Neural progenitor cell (in vitro differentiated cells): ENCODE measurements at places on chromosomes 3 and 15. TPM values are rescaled to one million over a fixed set of nuclear protein-coding genes. Genes with fewer than 3 reads are reported as not detected.

DNA sequence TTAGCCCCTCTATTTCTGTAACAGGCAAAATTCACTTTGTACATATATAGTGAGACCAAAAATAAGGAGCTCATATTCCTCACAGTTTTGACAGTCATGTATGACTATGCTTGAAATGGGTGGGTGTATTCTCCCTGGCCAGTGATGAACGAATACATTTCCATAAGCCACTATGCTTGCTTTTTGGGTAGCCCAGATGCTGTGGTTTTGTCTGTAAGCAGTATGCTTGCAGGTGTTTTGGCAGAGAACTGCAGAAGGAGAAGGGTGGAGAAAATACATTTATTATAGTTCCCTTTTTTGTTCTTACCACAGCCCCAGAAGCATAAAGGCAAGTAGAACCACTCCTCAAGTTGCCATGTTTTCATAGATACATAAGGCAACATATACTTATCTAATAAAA is 131.2 kb downstream of the RBMS3 start:
- no peak overlapping the region for H3K27ac ChIP-seq
- peaks cover 3% of the 10 kb centered on the region for H3K4me1 ChIP-seq
- no peaks in the 10 kb centered on the region for H3K36me3 ChIP-seq

GRCh38 chr15:39784125-39784524 is 1.5 kb upstream of the FSIP1 start:
- H3K27ac ChIP-seq = no peak overlapping the region
- H3K4me3 ChIP-seq = peak overlapping the region; percentile 83
- DNase-seq = no peak
- no peaks in the 10 kb centered on the region for H3K36me3 ChIP-seq

GRCh38 chr3:108471426-108471825 is 39.0 kb downstream of the MYH15 start:
- no peak overlapping the region for H3K27ac ChIP-seq
- H3K36me3 ChIP-seq = no peaks in the 10 kb centered on the region
- peaks cover 7% of the 10 kb centered on the region for H3K4me1 ChIP-seq
- no peaks in the 10 kb centered on the region for H3K27me3 ChIP-seq
- no peak for DNase-seq

- H3K27ac ChIP-seq = no peak overlapping the region
- H3K27me3 ChIP-seq = peaks cover 10% of the 10 kb centered on the region
- H3K4me3 ChIP-seq = no peak overlapping the region
- peaks cover 14% of the 10 kb centered on the region for H3K4me1 ChIP-seq
- no peaks in the 10 kb centered on the region for H3K36me3 ChIP-seq
- DNase-seq = no peak
Measured at GRCh38 chr3:69536306-69537020, 150.6 kb upstream of the FRMD4B start.

- H3K36me3 ChIP-seq = no peaks in the 10 kb centered on the region
- no peaks in the 10 kb centered on the region for H3K4me1 ChIP-seq
- no peak overlapping the region for H3K4me3 ChIP-seq
- no peak for DNase-seq
Measured at GRCh38 chr3:4461468-4462090, 5.5 kb downstream of the SUMF1 start.

Gene RTP4
- total RNA-seq = not detected in 2 replicates
